ENCODE measurements at places on chromosomes 4 and X. TPM values are rescaled to one million over a fixed set of nuclear protein-coding genes. Genes with fewer than 3 reads are reported as not detected.

- H3K36me3 ChIP-seq = no peaks in the 10 kb centered on the region
- no peak for DNase-seq
- no peak overlapping the region for H3K27ac ChIP-seq
- H3K4me3 ChIP-seq = no peak overlapping the region
- no peaks in the 10 kb centered on the region for H3K4me1 ChIP-seq
- H3K27me3 ChIP-seq = no peaks in the 10 kb centered on the region
Observed at GRCh38 chrX:63283348-63283747, 67.8 kb downstream of the SPIN4 start.

DNA sequence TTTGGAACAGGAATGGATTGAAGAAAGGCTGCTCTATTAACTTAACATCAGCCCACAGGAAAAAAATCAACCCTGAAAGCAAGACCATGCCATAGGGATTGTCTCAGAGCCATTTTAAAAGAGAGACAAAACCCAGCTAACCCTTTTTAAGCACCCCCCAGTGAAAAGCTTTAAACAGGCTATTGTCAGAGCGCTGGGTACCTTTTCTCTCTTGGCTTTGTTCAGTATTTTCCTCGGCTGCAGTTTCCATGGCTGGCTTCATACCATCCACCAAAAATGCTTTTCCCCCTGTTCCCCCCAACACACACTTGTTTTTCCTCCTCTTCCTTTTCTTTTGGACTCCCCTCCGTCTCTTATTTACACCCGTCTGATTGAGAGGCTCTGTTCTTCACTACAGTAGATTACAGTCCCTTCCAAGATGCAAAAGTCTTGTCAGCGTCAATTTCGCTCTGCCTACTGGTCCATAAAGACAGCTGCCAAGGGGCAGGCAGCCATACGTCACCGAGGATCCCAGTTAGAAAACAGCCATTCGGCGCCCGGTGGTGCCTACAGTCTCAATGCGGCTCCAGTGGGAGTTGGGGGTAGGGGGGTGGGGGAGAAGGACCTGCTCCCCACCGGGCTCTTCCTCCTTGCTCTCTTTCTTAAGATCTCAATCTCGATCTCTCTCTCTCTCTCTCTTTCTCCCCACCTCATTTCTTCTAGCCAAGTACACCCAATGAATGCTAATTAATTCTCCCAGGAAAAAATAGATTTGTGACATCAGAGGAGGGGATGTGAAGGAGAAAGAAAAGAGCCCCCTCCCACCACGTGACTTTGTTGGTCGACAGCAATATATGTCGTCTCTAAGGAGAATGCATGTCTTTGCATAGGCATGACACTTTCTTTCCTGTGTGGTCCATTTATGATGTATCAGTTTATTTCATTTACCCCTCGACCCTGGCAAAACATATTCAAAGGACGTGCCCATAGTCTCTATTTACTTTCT lies at the start of gene GPM6B:
Gene GPM6B (minus strand): TSS at position 451 of the 985 bp plus-strand sequence. CDS start 189 bp downstream, at position 262.
- H3K27me3 ChIP-seq = peaks cover 2% of the 10 kb centered on the region
- no peaks in the 10 kb centered on the region for H3K4me1 ChIP-seq
- H3K4me3 ChIP-seq = no peak within 1 kb of the TSS
- H3K36me3 ChIP-seq = peaks cover 2% of the 10 kb centered on the region
- H3K27ac ChIP-seq = no peak within 1 kb of the TSS

Gene TAF1
- 31.3 TPM for total RNA-seq

Gene ADH5
- total RNA-seq = 135 TPM

GRCh38 chr4:52982946-52983340 lies 120.8 kb downstream of the RASL11B start:
- no peak overlapping the region for H3K4me3 ChIP-seq
- no peak for DNase-seq
- no peaks in the 10 kb centered on the region for H3K36me3 ChIP-seq
- peaks cover 11% of the 10 kb centered on the region for H3K4me1 ChIP-seq
- H3K27me3 ChIP-seq = no peaks in the 10 kb centered on the region
- no peak overlapping the region for H3K27ac ChIP-seq

Gene BCOR
- total RNA-seq = 11.0 TPM

DNA sequence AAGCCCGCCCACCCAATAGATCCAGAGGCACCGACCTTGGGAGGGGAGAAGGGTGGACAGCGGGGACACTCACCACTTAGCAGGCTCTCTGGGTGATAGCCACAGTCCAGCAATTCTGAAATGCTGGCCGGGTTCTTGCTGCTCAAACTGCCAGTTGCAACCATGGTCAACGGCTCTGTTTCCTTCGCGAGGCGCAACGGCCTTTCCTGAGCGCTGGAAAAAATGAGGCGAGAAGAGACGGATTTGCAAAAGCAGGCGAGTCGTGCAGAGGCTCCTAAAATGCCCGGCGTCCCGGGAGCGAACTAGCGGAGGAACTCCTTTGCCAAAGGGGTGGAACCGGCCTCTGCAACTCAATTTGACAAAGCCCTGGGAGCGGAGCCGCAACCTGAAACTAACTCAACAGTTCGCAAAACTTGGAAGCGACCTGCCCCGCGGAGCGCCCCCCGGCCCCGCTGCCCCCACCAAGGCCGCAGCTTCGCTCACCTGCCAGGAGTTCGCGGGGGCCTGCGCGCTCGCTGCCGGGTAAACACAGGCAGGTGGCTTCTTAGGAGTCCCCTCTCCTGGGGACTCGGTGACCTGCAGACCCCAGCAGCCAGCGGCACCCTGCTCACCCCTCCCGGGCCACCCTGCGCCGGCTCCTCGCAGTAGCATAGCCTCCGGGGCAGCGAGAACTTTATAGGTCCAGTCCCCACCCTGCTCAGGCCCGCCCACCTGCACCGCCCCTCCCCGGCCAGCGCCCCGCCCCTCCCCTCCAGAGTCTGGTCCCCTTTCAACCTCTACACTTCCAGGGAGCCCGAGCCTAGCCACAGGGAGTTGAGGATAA lies at the start of gene DDIT4L:
Gene DDIT4L (minus strand): TSS at position 649 of the 823 bp plus-strand sequence. CDS start 485 bp downstream, at position 164.
- H3K36me3 ChIP-seq = no peaks in the 10 kb centered on the region
- H3K4me1 ChIP-seq = peaks cover 15% of the 10 kb centered on the region
- no peak for DNase-seq
- H3K4me3 ChIP-seq = peak within 1 kb of the TSS; percentile 76
- peaks cover 13% of the 10 kb centered on the region for H3K27me3 ChIP-seq
- no peak within 1 kb of the TSS for H3K27ac ChIP-seq

DNA sequence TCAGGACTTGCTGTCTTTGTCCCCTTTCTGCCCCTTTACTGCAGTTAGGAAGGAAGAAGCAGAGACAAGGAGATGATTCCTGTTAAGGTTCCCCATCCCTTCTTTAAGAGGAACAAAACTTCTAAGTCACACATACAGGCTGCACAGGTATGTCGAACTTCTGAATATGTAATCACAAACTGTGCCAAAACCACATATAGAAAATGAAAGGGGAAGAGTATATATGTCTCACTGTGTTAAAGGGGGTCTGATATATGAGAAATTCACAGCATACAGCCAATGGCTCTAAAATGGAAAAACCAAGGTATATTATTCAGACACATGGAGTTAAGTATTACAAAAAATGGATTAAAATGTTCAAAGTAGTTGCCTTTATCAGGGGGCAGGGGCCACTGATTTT lies 11.7 kb downstream of the CFAP97 start:
- no peak for DNase-seq
- H3K4me3 ChIP-seq = no peak overlapping the region
- no peaks in the 10 kb centered on the region for H3K27me3 ChIP-seq
- peaks cover 10% of the 10 kb centered on the region for H3K36me3 ChIP-seq
- no peak overlapping the region for H3K27ac ChIP-seq

- H3K4me3 ChIP-seq = no peak overlapping the region
- H3K36me3 ChIP-seq = no peaks in the 10 kb centered on the region
- H3K27ac ChIP-seq = no peak overlapping the region
- peaks cover 11% of the 10 kb centered on the region for H3K4me1 ChIP-seq
Observed at GRCh38 chr4:84579403-84579776, 3.5 kb upstream of the CDS1 start.

DNA sequence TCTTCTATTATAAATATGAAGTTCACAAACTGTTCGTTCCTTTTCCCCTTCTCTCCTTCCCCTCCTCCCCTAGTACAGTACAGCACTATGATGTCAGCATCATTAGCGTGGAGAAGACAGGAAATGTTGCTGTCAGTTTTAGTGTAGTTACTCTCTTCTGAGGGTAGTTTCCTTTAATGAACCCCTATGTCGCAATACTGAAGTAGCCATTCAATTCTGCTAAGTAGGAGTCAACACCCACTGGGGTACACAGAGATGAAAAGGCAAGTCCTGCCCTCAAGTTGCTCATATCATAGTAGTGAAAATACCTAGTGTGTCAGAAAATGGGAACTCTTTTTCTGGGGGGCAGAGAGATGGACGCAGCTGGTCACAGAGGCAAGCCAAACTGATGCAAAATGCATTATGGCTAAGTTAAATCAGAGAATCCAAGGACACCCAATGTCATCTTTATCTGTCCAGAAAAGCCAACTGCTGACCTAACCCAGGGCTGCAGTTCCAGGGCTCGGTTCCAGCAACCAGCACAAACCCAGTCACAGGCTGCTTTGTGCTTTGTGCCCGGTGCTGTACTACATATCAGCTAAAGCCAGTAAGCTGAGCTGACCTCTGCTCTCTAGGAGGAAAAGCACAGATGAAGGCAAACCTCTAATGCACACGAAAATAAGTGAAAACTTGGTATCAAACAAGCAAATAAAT lies 31.5 kb downstream of the GRIA3 start:
- no peaks in the 10 kb centered on the region for H3K4me1 ChIP-seq
- H3K36me3 ChIP-seq = no peaks in the 10 kb centered on the region
- H3K27ac ChIP-seq = no peak overlapping the region
- no peak overlapping the region for H3K4me3 ChIP-seq
- no peak for DNase-seq
- peaks cover 2% of the 10 kb centered on the region for H3K27me3 ChIP-seq

Gene VEGFC
- total RNA-seq = 25.2 TPM

Gene NR3C2
- 0.20 TPM for total RNA-seq

DNA sequence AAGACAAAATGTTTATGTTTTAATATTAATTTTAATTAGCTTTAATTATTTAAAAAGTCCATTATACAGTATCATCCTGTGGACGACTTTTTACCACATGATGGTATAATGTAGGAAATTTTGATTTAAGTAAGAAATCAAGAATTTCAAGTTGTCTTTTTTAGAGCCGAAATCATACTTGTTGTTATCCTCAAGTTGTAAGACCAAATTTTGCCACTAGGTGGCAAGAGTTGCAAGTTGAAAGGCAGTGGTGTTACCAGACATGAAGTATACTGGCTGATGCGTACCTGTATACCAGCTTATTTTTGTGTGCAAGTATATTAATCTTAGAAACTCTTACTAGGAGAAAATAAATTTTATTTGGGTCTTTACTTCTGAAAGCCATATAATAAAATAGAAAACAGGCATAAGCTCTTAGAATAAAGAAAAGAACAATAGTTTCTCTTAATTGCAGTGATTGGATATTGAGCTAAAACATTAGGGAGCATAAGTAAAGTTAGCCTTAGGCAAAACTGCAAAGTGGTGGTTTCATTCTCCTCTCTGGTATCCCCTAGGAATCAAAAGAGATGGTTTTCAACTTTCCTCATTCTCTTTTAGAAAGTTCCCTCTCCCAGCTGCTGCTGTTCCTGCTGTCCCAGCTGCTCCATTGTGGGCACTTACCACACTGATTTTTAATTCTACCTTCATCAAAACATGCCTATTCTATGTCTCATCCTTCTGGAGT lies 118.0 kb upstream of the WDFY3 start:
- no peaks in the 10 kb centered on the region for H3K4me1 ChIP-seq
- H3K27ac ChIP-seq = no peak overlapping the region
- H3K36me3 ChIP-seq = no peaks in the 10 kb centered on the region

- H3K27me3 ChIP-seq = no peaks in the 10 kb centered on the region
- no peak for DNase-seq
- H3K27ac ChIP-seq = no peak overlapping the region
- peaks cover 14% of the 10 kb centered on the region for H3K36me3 ChIP-seq
- H3K4me3 ChIP-seq = no peak overlapping the region
Observed at GRCh38 chrX:13755254-13755653, 20.7 kb downstream of the OFD1 start.

Gene PTPN13
- total RNA-seq = 38.0 TPM

Gene MAGEB2
- total RNA-seq = not detected

GRCh38 chrX:66399273-66399672 lies 235.2 kb downstream of the HEPH start:
- H3K4me1 ChIP-seq = no peaks in the 10 kb centered on the region
- no peaks in the 10 kb centered on the region for H3K27me3 ChIP-seq
- DNase-seq = no peak
- no peak overlapping the region for H3K27ac ChIP-seq
- H3K36me3 ChIP-seq = no peaks in the 10 kb centered on the region

DNA sequence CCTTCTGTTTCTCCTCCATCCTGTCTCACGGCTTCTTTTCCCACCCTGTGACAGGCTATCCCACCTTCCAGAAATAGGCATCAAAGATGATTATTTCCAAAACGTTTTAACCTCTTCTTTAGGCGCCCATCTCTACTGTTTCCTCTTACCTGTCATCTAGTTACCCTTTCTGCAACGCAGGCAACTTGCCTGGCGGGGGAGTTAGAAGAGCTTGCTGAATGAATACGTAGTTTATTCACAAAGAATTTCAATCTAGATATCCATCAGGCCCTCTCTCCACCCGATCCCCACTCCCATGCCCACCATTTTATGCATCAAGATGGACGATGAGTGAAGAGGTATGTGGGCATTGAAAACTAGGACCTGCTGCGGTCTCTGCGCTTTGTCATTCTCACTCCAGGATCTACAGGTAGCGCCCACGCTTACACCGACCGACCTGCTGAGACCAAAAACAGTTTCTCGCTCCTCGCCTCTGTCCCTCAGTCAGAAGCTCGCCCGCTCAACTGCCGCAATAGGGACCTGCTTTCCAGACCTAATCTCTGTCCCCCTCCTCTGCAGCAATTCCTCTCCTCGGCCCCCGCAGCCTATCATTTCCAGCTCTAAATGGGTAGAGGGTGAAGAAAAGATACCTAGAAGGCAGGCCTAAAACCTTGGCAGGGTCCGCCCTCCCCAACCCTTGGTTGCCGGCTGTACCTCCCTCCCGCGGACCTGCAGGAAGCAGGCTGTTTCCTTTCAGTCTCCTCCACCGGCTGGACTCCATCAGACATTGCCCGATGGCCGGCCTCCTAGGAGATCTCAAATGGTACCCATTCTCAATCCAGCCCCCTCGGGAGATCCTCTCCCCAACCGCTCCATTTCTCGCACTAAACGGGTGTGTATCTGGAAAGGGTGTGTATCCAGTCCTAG lies 624 bp downstream of the BEX5 start:
- peaks cover 5% of the 10 kb centered on the region for H3K4me1 ChIP-seq
- H3K27me3 ChIP-seq = peaks cover 4% of the 10 kb centered on the region
- H3K27ac ChIP-seq = no peak overlapping the region
- no peaks in the 10 kb centered on the region for H3K36me3 ChIP-seq
- peak overlapping the region; percentile 79 for H3K4me3 ChIP-seq

Gene MAGEA8
- not detected for total RNA-seq

GRCh38 chrX:69066021-69066757 lies 99.1 kb downstream of the PJA1 start:
- peaks cover 11% of the 10 kb centered on the region for H3K4me1 ChIP-seq
- H3K4me3 ChIP-seq = no peak overlapping the region
- DNase-seq = peak; percentile 76
- no peaks in the 10 kb centered on the region for H3K27me3 ChIP-seq
- no peak overlapping the region for H3K27ac ChIP-seq

Gene NLRP2B
- total RNA-seq = not detected

GRCh38 chrX:12007881-12008280 lies 130.4 kb upstream of the FRMPD4 start:
- H3K27ac ChIP-seq = no peak overlapping the region
- H3K27me3 ChIP-seq = no peaks in the 10 kb centered on the region
- H3K36me3 ChIP-seq = no peaks in the 10 kb centered on the region
- no peak for DNase-seq

Gene ZNF718
- total RNA-seq = 7.1 TPM

Gene FRYL
- total RNA-seq = 29.3 TPM

GRCh38 chr4:79413032-79413885 lies 5.2 kb upstream of the GK2 start:
- no peaks in the 10 kb centered on the region for H3K36me3 ChIP-seq
- no peaks in the 10 kb centered on the region for H3K4me1 ChIP-seq
- H3K27me3 ChIP-seq = no peaks in the 10 kb centered on the region
- H3K27ac ChIP-seq = no peak overlapping the region
- H3K4me3 ChIP-seq = no peak overlapping the region
